Activated B cell treated with CpG ODN at 0.5 μM for 24 hours (primary cell): ENCODE measurements at places on chromosomes 1 and 21. TPM values are rescaled to one million over a fixed set of nuclear protein-coding genes. Genes with fewer than 3 reads are reported as not detected.
A peak's percentile ranks its signal among the peaks of the same experiment; 100 is the strongest.

- DNase-seq, result no peak
Observed at GRCh38 chr1:7485086-7485780, 285.9 kb upstream of the VAMP3 start.

DNA sequence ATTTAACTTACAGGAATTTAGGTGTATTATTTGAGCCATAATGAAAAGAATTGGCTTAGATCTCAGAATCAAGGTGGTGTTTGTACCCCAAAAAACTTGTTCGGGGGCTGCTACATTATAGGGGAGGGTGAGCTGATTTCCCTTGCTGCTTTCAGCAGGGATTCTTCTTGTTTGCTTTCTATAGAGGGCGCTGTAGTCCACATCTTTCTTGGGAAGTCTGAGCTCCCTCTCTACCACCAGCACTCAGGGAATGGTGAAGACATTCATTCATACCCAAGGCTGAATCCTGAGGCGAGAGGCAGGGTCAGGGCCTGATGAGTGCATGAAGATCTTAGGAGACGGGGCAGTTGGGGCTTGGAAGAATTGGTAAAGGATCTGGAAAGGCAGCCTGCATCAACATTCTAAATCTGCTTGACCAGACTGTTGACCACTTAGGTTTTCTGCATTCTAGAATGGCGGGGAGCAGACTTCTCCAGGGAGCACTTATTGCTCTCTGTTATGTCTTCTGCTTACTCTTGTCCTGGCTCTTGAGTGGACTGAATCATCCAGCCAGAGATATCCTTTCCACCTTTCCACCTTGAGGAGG, 18.9 kb downstream of the SPATA46 start:
- DNase-seq, result no peak

DNA sequence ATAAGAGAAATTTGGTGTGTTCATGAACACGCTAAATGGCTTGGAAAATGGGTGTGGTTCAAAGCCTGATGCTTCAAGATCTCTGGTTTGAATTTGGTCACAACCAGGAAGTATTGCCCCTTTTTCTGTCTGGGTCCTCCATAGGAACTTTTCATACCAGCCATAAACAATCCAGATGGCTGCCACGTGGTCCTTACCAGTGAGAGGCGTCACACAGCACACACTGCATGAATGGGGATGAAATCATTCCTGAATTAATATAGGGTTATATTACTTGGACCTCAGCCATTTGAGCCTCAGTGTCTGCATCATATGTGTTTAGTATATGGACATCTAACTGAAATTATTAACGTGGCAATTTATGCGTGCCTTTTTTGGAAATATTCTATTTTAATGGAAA, 64.0 kb downstream of the PRRX1 start:
- no peak for DNase-seq

GRCh38 chr1:192706936-192707335, 71.0 kb downstream of the RGS13 start:
- DNase-seq, result no peak

GRCh38 chr1:44305962-44306422, 49.1 kb downstream of the ERI3 start:
- DNase-seq, result no peak

- no peak for DNase-seq
Observed at GRCh38 chr1:226659136-226659535, 79.9 kb downstream of the ITPKB start.

- no peak for DNase-seq
Observed at GRCh38 chr1:172467446-172467845, 23.6 kb upstream of the PIGC start.

DNA sequence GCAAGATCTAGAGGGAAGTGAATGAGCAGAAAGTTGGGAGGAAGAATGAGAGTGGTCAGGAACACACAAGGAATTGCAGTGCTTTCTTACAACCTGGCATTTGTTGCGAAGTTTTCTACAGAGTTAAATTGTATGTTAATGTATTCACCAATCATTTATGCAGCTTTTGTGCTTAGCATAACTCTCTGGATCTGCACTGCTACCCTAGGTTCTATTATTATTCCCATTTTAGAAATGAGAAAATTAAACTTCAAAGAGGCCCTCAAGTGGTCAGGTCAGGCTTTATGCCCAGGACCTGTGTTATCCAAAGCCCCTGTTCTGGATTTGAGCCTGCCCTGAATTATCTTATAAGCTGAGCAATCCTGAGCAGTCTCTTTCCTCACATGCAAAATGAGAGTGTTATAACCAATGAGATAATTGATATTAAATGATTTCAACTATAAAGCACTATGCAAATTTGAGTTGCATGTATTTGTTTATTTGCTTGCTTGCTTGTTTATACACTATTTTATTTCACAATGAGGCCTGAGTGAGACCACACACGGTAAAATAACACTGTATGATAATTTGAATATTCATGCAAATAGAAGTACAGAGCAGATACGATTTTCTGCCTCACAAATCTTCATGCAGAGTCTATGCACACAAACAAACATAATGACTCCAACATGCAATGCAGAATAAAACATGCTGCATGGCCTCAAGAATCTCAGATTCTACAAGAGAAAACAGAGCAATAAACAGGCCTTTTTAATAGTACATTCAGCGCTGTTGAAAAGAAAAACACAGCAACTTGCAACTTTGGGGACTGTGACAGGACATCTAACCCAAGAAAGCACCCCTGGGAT, 323.0 kb downstream of the PLPP3 start:
- no peak for DNase-seq

- DNase-seq, result peak; percentile 87
Observed at GRCh38 chr1:2044510-2045319, 5.5 kb upstream of the PRKCZ start.

DNA sequence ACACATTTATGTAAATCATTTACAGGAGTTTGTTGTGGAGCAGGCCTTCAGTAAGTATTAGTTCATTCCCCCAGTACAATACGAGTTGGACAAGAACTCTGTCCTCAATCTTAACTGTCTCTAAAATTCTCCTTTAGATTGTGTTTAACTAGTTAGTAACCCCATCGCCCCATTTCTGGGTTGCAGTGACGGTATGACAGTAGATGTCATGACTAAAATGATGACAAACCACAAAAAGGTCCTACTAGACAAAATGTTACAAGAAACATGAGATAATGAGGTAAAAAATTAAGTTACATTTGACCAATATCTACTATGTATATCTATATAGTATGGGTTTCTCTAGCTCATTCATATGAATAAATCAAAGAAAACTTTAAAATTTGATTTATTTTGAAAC, 41.1 kb downstream of the CD58 start:
- no peak for DNase-seq

GRCh38 chr1:84944767-84945486, 51.9 kb upstream of the LPAR3 start:
- peak; percentile 26 for DNase-seq

DNA sequence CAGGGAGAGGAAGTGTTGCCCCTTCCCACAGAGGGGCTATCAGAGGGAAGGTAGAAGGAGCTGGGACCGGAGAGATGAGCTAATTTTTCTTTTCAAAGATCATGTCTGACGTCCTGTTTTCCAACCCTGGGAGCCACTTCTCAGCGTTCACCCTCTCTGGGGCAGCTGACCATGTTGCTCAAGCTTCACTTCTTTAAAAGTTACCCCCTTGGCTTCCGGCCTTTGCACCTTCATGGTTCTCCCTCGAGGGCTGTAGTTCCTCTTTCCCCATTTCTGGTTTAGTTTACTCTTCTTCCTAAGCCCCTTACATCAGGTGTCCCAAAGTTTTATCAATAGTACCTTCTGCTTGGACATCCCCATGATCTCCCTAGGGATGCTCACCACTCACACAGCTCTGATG, 23.8 kb upstream of the CSF1 start:
- DNase-seq, result no peak

DNA sequence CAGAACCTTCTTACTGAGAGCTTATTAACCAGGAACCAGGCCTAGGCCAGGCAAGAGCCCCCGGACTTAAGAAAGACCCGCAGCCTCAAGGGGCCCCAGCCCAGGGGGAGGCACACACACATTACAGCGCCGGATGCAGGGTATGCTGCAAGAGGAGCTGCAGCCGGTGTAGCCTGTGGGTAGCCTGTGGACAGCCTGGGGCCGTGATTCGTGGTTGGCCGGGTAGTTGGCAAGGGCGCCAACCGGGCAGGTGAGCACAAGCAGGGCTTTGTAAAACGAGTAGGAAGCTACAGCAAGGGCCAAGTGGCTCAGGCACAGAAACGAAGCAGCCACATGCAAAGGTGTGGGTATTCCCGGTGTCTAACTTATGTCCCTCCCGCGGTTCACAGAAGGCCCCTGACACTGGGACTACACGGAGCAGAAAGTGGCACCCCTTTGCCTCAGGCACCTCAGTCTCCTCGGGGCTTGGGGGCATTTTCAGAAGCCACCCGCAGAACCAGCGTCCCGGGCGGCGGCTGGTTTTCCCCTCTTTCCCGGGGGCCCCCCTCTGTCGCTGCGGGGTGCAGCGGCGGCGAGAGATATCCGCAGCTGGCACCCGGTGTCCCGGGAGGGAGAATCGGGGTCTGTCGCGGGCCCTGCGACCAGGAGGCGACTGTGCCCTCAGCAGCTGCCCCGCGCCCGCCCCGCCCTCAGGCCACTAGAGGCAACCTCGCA, 40.8 kb downstream of the KIAA1614 start:
- DNase-seq, result no peak

DNA sequence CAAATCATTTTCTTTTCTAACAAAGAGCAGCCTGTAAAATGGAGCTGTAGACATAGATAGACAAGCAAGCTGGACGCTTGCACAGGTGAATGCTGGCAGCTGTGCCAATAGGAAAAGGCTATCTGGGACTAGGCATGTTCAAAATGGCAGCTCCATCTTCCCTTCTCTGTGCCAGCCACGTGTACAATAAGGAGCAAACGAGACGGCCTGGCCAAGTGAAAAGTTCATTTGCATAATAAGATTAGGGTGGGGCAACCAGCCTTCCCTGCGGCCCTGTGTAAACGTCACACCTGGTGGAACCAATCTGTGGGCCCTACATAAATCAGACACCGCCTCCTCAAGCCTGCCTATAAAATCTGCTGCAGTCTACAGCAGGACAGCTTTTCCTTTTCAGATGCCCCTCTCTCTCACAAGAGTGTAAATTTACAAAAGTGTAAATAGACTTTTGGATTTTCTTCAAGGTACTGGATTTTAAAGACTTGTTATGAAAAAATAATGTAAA, 16.6 kb upstream of the EDEM3 start:
- DNase-seq, result no peak

DNA sequence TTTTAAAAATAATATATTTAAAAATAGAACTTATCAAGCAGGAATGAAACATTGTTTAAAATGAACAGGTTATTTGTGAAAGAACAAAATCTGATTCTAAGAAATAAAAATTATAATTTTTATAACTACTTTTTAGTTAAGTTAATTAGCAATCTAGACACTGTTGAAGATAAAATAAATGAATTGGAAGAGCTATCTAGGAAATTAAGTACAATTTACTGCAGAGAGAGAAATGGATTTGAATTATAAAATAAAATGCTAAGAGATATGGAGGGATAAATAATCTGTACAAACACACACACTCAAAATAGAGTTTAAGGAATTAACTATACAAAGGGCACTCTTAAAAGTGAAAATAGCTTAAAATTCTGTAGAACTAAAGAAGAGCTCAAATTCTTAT, 1123.1 kb downstream of the PLA2G4A start:
- DNase-seq, result no peak

DNA sequence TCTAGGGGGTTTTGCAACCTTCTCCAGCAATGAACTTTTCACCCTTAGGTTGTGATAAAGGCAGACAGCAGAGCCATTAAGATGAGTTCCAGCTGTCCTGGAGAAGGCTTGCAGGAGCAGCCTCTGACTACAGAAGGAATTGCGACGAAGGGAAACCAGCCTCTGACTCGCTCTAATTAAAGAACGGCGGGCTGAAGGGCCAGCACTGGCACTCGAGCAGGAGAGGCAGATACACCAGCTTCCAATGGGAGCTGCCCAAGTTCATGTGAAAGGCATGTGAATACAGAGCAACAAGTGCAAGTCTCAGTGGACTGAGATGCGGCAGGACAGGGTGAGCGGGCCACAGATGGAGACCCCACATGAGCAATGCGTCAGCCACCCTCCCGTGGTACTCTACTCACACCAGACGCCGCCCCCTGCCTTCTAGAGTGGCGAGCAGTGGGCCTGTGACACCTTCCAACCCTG, 15.7 kb downstream of the RCC2 start:
- no peak for DNase-seq

- no peak for DNase-seq
Observed at GRCh38 chr1:183234660-183235476, 48.8 kb downstream of the LAMC2 start.

DNA sequence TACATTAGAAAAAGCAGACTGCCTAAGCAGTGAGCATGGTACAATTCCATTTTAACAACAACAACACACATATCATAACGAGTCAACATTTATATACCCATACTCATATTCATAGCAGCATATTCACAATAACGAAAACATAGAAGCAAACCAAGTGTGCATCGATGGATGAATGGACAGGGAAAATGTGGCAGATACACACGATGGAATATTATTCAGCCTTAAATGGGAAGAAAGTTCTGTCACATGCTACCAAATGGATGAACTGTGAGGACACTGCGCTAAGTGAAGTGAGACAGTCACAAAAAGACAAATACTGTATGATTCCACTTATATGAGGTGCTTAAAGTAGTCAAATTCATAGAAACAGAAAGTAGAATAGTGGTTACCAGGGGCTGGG, 9.5 kb upstream of the MAN1C1 start:
- DNase-seq, result no peak

DNA sequence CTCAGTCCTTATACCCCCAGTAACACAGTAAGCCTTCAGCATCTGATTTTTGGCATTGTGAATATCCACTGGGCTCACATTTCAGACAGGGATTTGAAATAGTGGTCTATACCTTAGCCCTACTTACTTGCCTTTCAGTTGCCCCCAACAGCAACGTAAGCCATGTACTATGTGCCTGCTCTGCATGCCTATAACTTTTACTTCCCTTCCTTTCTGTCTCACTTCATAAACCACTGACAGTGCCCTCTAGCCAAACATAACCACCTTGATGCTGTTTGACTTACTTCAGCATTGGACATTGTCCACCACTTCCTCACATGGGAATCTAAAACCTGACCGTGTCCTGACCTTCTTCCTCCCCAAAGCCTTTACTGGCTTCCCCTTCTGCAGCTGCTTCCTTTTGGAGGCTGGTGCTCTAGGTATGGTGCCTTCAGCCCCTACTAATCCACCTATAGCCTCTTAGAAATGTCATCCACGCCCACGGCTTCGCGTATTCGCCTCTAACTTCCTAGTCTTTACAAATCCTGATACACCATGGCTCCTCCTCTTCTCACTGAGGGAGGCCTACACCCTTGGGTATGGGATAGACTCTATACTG, 3.6 kb upstream of the ZNF672 start:
- no peak for DNase-seq

Gene A3GALT2
- not detected in 2 replicates for total RNA-seq

Gene KRTCAP2
- 128 and 132 TPM in 2 replicates for total RNA-seq

Gene HMCN1
- 0.02 and 0.27 TPM in 2 replicates for total RNA-seq

Gene ST6GALNAC3
- total RNA-seq, result 9.1 and 12.6 TPM in 2 replicates

Gene NHLH1
- total RNA-seq, result 0.46 and 0.71 TPM in 2 replicates

Gene OR6N2
- total RNA-seq, result not detected in 2 replicates

Gene S100A16
- total RNA-seq, result not detected in 2 replicates
